Panc1 (cell line): ENCODE measurements at places on chromosomes 13 and 19.
A peak's percentile ranks its signal among the peaks of the same experiment; 100 is the strongest.

DNA sequence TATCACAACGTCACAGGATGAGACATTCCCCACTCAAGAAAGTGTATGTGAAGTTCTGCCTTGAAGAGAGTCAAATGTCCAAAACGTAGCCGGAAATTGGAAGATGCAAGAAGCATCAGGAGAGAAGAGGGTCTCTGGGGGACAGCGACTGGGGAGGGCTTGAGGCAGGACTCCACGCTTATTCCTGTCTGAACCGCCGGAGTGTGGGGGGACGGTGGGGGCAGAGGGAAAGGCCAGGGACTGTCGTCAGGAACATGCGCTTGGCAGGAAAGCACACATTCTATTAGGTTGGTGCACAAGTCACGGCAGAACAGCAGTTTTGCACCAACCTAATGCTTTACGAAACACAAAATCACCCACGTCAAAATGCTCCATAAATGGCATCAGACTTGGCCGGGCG, 95.3 kb upstream of the TM9SF2 start:
- no peak for DNase-seq

DNA sequence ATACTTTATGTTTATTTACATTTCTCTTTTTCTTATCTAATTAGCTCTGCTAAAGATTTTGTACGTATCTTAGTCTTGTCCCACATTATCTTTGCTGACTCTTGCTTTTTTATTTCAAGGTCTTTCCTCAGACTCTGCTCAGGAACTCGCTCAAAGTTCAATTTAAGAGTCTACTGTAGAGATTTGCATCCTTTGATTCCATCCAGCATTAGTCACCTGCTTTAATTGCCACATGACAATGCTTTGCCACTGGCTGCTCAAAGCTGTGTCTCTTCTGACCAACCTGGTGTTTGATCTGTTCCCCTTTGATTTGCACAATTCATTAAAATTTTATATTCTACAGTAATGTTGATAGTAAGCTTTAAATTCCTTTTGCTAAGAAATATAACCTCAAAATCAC, 157.9 kb upstream of the FREM2 start:
- DNase-seq, result no peak

GRCh38 chr19:18967358-18968146, 26.5 kb upstream of the HOMER3 start:
- no peak for DNase-seq

- no peak for DNase-seq
Observed at GRCh38 chr13:67961331-67961730, 731.2 kb upstream of the PCDH9 start.

GRCh38 chr19:1920644-1921043, 15.4 kb downstream of the ADAT3 start:
- no peak for DNase-seq

GRCh38 chr13:38421590-38422560, 72.2 kb downstream of the UFM1 start:
- DNase-seq, result no peak

DNA sequence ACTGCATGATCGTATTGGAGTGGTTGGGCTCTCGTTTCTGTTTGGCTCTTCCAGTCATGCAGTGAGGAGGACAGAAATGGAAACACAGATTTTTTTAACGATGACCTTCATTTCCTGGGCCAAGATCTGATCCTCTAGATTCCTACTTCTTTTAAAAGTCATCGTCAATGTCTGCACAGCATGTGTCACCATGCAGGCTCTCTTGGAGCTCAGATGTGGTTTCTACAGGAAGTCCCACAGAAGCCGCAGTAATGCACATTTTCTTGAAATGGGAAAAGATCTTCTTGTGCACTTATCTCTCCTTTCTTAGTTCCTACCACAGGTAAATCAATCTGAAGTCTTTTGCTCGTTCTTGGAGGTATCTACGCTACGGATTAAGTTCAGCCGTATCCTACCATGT, 626.9 kb downstream of the EFNB2 start:
- no peak for DNase-seq

DNA sequence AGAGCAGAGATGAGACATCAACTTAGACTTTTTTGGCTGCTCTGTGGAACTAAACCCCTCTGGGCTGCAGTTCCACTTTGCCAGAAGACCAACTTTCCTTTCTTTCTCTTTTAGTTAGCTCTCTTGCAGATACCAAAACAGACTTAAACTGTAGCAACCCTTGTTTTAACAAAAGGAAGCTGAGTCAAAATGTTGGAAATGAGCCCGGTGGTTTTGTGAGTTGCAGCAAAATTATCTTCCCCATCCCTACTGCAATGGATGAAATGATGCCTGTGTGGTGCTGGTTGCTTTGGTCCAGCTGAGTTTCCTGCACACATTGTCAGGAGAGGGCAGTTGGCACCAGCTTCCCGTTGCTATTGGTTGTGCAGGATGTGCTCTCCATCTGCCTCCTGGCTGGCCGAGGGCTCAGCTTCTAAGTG, 115.3 kb downstream of the LRCH1 start:
- DNase-seq, result no peak

DNA sequence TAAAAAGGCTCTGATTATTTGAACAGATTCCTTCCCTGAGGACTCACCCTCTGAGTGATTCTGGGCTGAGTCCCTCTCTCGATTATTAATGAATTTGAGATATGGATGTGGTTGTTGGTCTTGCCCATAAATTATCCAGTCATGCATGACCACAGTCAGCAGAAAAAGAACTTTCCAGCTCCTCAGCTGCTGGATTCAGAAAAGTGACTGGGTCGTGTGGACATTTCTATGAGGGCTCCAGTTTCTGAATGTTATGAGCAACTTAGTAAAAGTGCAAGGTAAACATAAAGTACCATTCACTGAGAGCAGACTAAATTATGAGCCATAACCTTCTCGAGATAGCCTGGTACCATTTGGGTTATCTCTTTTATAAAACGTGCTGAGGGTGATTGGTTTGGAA, 100.1 kb upstream of the CLDN10 start:
- no peak for DNase-seq

- DNase-seq, result no peak
Observed at GRCh38 chr19:55132453-55133129, 15.2 kb upstream of the PPP1R12C start.

DNA sequence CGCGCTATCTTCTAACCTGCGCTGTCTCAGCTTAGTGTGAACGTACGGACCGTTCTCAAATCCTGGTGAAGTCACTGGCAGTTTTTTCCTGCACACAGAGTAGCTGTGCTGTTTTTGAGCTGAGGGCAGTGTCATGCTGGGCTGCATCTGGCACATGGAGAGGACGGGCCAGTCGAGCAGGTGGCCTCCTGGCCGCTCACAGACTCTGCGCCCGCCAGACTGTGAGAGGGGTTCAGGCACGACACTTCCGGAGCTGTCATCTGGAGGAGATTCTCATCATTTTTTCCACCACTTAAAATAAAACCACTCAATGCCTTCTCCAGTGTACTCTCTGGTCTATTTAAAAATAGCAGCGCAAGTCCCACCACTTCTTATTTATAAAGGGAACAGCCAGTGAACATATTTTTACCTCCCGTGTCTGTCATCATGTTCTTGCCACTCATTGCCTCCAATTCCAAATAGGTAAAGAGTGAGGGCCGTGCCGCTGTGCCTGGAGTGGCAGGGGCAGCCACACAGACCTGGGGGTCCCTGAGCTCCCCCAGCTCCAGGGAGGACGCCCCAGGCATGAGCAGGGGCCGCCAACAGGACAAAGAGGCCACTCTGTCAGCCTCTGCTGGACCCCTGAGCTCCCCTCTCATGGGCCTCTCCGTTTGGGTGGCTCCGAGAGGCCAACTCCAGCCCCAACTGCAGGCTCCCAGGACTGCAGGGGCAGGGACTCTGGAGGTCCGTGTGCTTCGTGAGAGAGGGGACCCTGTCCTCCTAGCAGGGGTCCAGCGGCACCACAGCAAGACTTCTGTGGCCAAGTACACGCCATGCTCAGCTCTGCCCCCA, 36.9 kb upstream of the GRTP1 start:
- no peak for DNase-seq

DNA sequence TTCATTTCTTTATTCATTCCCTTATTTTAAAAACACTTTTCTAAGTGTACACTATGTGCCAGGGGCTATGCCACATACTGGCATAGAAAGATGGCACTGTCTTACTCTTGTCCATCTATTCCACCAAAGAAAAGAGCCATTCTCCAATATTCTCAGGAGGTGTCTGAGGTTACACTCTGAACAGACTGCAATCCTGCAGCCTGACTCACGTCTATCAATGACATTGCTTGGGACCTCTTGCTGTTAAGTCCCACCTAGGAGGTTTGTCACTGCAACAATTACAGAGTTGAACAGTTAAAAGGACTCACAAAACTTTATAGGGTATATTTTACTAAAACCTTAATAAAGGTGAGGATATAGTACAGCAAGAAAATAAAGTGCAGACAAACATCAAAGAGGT, 512.9 kb upstream of the HTR2A start:
- DNase-seq, result no peak

DNA sequence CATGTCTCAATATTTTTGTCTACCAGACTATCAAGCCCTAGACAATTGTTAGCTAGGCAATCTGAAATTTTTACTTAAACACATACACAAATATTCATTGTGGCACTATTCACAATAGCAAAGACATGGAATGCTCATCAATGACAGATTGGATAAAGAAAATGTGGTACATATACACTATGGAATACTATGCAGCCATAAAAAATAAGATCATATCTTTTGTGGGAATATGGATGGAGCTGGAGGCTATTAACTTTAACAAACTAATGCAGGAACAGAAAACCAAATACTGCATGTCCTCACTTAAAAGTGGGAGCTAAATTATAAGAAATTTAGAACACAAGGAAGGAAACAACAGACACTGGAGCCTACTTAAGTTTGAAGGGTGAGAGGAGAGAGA, 288.6 kb upstream of the MIR17HG start:
- no peak for DNase-seq

DNA sequence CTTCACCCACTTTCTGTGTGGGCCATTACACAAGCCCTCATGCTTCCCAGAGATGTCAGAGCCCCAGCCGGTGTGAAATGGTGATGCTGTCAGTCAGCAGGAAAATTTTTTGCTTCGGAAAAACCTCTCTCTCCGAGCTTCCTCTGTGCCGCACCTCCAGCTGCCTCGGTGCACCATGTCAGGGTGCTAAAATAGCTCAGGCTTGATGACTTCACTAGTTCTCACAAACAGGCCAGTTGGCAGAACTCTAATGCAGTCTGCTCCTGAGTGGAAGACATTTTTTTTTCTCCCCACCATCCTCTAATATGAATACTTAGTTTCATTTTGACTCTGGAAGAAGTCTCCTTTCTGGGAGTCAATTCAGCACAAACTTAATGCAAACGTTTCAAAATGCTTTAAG, 71.3 kb downstream of the KLF12 start:
- no peak for DNase-seq

GRCh38 chr19:12676384-12676792, 5.3 kb downstream of the DHPS start:
- peak; percentile 47 for DNase-seq
